ENCODE measurements at places on chromosomes 7 and 10.
A peak's percentile ranks its signal among the peaks of the same experiment; 100 is the strongest.

DNA sequence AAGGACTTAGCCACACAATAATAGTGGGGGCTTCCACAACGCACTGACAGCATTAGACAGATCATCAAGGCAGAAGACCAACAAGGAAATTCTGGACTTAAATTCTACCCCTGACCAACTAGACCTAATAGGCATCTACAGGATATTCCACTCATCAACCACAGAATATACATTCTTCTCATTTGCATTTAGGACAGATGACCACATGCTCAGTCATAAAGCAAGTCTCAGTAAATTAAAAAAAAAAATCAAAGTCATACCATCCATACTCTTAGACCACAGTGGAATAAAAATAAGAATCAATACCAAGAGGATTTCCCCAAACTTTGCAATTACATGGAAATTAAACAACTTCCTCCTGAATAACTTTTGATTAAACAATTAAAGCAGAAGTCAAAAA, 155.9 kb downstream of the CDK14 start:
- no peak for DNase-seq

- DNase-seq, result no peak
Observed at GRCh38 chr7:13032084-13032483, 344.7 kb downstream of the ARL4A start.

DNA sequence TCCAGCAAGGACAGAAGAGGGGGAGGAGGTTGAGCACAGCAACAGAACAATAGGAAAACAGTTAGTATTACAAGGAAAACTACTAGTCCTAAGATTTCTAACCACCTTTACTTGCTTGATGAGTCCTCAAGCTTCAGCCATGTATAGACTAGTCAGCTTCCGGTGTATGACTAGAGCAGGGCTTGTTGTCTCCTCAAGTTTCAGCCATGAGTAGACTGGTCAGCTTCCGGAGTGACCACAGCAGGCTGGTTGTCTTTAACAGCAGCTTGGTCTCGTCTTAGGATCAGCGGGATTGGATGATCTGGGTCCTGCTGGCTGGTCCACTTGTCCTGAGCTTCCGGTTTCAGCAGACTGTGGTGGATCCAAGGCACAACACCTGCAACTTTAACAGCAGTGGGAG, 10.6 kb upstream of the ZNF239 start:
- DNase-seq, result no peak

DNA sequence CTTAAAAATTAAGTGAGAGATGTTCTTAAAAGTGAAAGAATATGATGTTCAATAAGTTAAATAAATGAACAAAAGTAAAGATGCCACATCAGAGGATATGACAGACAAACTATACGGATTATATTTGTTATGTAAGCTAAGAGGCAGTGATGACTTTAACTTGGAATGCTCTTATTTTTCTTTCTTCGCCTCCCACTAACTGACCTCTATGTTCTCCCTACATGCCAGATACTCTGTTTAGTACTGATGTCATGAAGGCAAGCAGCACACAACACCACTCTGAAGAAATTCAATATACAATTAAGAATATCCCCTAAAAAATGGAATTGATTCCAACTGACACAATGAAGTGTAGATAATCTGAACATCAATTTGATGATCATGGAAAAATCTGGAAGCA, 223.4 kb downstream of the DOCK4 start:
- DNase-seq, result no peak

DNA sequence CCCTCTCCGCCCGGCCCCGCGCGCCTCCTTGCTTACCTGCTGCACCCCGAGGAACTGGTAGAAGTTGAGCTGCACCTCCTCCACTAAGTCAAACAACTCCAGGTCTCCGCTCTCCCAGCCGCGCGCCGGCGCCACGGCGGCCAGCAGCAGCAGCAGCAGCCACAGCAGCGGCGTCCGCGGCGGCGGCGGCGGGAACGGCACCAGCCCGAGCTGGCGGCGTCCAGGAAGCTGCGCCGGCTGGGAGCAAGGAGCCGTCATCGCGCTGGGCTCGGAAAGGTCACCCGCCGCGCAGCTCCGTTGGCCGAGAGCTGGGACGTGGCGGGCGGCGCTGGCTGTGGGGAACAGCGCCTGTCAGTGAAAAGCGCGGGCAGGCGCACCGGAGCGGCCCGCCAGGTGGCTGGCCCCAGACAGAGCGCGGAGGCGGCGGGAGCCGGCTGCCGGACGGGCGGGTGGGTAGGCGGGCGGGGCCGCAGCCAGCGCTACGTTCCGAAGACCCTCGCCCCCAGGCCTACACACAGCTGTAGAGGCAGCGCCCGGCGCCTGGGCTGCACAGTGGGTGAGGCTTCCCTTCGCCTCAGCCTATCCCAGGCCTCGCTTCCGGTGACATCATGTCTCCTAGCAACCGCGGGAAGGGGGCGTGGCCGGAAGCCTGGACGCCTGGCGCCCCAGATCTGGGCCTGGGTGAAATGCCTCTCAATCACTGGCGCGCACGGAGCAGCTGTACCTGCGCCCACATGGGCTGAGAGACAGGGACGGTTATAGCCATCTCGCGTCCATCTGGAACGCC, at the start of gene DNAJC1:
Gene DNAJC1 (minus strand): TSS at position 554 of the 787 bp plus-strand sequence. CDS start 296 bp downstream, at position 258.
- DNase-seq, result peak; percentile 94

- peak; percentile 29 for DNase-seq
Observed at GRCh38 chr7:30162622-30163124, 27.9 kb downstream of the MTURN start.

GRCh38 chr7:27689150-27689549, 26.5 kb upstream of the HIBADH start:
- no peak for DNase-seq

GRCh38 chr7:142629588-142630260, 119.5 kb upstream of the PRSS1 start:
- DNase-seq, result no peak

DNA sequence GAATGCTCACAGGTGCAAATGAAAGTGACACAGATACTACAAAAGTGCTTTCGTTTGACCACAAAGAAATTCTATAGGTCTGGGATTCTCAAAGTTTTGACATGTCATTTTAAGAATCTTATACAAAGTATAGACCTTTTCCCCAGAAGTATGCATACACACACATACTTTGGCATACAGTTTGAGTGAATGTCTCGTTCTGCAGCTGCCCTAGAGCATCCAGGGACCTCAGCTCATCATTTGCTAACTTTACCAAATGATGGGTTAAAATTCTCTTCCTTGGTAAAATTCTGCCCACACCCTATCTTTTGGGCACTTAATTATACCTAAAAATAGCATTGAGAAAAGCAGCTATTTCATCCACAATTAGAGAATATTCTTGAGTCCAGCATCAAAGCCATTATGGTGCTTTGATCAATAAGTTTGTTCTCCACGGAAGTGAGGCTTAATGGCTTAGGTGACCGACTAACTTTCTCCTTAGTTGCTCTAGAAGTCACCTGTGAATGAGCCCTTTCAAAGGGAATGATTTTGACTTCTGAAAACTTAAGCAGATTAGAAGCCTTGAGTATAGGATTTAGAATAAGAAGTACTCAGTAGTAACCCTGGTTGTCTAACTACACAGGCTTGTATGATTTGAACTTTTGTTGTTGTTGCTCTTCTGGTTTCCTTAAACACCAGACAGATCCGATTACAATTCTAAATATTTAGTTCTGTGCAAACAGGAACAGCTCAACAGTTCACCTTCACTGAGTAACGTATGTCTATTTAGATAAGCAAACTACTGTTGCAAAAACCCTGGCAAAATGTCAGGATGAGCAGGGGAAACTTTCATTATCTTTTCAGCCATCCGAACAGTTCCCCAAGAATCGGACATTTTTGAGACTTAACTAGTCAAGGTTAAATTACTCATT, 70.6 kb downstream of the CNNM2 start:
- no peak for DNase-seq

GRCh38 chr7:44061645-44062179, 3.7 kb downstream of the PGAM2 start:
- no peak for DNase-seq

DNA sequence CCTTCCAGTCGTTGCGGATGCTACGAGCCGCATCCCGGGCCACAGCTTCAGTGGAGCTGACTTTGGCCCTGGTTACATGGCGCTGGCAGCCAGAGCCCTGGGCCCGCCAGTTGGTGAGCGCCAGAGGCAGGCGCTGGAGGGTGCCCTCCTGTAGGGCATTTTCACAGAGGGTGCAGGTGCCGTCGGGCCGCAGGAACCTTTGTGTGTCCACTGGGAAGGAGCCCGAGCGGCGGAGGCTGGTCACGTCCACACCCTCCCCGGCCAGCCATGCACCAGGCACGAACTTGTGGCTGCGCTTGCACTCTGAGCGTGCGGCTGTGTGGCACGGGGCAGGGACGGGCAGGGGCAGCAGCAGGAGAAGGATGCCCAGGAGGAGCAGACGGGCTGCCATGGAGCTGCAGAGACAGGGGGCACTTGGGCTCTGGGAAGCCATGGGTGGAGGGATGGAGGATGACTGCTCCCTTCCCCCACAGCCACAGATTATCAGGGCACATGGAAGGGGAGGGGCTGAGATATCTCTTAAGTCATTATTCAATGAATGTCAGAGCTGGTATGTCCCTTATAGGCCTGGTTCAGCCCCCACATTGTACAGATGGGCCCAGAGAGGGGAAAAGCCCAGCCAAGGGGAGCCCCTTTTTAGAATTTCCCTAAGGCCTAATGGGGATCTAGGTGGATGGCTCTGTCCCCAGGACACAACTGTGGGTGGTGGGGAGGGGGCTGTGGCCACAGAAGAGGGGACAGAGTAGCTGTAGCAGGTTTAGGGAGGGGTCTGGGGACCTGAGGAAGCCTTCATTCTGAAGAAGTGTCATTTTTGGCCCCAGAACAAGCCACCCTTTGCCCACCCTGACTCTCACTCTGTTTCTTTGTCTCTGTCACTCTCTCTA, 1.8 kb downstream of the PRF1 start:
- no peak for DNase-seq

GRCh38 chr7:30584965-30585364, 9.7 kb upstream of the GARS1 start:
- no peak for DNase-seq

- DNase-seq, result no peak
Observed at GRCh38 chr7:151897951-151898686, 21.2 kb upstream of the PRKAG2 start.

Data from naive thymus-derived CD4-positive, alpha-beta T cell (primary cell).